ENCODE measurements at places on chromosomes 3 and 15. TPM values are rescaled to one million over a fixed set of nuclear protein-coding genes. Genes with fewer than 3 reads are reported as not detected.

FBXL22 gene
- total RNA-seq = not detected

ZSCAN29 gene
- 29.6 TPM for total RNA-seq

CYP8B1 gene
- not detected for total RNA-seq

ERC2 gene
- total RNA-seq = not detected

CD200 gene
- 4.4 TPM for total RNA-seq

MME gene
- 522 TPM for total RNA-seq

TTLL13 gene
- not detected for total RNA-seq

FBN1 gene
- total RNA-seq = 42.8 TPM

CXCR6 gene
- 3.6 TPM for total RNA-seq

AGTR1 gene
- 1.2 TPM for total RNA-seq

ACKR4 gene
- total RNA-seq = not detected

IMPG2 gene
- total RNA-seq = 0.83 TPM

ISL2 gene
- total RNA-seq = not detected

SPPL2A gene
- total RNA-seq = 374 TPM

TNFAIP8L3 gene
- 5.8 TPM for total RNA-seq

ALDH1L1 gene
- total RNA-seq = 14.2 TPM

GOLGA6D gene
- total RNA-seq = not detected

FOXB1 gene
- total RNA-seq = not detected

SLC15A2 gene
- 0.53 TPM for total RNA-seq

GOLGA8N gene
- 61.9 TPM for total RNA-seq

GPR171 gene
- total RNA-seq = 4.9 TPM

ACAD9 gene
- 91.2 TPM for total RNA-seq

ROBO1 gene
- total RNA-seq = 33.9 TPM

SLC22A13 gene
- total RNA-seq = 1.7 TPM

DUOXA2 gene
- not detected for total RNA-seq

ZDHHC19 gene
- total RNA-seq = not detected

LRRC58 gene
- 18.6 TPM for total RNA-seq

CTXN2 gene
- total RNA-seq = not detected

TUSC7 gene
- not detected for total RNA-seq

MCCC1 gene
- total RNA-seq = 21.4 TPM

ERICH6 gene
- total RNA-seq = not detected

ARRDC4 gene
- 28.2 TPM for total RNA-seq

SLC22A14 gene
- total RNA-seq = 5.0 TPM
